Activated CD4-positive, alpha-beta T cell treated with anti-CD3 and anti-CD28 coated beads, Interleukin-2, amount 10 ng/mL, durations not matched to agents 7 days and 5 days (primary cell): ENCODE measurements at places on chromosomes 13 and 19.

GRCh38 chr19:2627319-2627829 is 75.1 kb downstream of the GNG7 start:
- peaks cover 48% of the 10 kb centered on the region for H3K4me1 ChIP-seq
- no peaks in the 10 kb centered on the region for H3K27me3 ChIP-seq
- H3K4me3 ChIP-seq = no peak overlapping the region

- no peaks in the 10 kb centered on the region for H3K4me1 ChIP-seq
- H3K27me3 ChIP-seq = peaks cover 8% of the 10 kb centered on the region
- no peak for DNase-seq
- no peak overlapping the region for H3K4me3 ChIP-seq
Observed at GRCh38 chr13:79621449-79621848, 140.5 kb downstream of the NDFIP2 start.

DNA sequence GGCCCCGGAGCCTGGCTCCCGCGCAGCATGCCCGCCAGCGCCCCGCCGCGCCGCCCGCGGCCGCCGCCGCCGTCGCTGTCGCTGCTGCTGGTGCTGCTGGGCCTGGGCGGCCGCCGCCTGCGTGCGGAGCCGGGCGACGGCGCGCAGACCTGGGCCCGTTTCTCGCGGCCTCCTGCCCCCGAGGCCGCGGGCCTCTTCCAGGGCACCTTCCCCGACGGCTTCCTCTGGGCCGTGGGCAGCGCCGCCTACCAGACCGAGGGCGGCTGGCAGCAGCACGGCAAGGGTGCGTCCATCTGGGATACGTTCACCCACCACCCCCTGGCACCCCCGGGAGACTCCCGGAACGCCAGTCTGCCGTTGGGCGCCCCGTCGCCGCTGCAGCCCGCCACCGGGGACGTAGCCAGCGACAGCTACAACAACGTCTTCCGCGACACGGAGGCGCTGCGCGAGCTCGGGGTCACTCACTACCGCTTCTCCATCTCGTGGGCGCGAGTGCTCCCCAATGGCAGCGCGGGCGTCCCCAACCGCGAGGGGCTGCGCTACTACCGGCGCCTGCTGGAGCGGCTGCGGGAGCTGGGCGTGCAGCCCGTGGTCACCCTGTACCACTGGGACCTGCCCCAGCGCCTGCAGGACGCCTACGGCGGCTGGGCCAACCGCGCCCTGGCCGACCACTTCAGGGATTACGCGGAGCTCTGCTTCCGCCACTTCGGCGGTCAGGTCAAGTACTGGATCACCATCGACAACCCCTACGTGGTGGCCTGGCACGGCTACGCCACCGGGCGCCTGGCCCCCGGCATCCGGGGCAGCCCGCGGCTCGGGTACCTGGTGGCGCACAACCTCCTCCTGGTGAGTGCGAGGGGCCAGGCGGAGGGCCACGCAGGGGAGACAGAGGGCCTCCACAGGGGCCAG is at the start of gene KL:
Gene KL, plus strand, starts transcription at position 10 of the 909 bp plus-strand sequence. Its CDS starts 18 bp downstream, at position 28.
- H3K27me3 ChIP-seq = peaks cover 74% of the 10 kb centered on the region
- H3K27ac ChIP-seq = peak within 1 kb of the TSS; percentile 19
- peak; percentile 10 for DNase-seq
- H3K36me3 ChIP-seq = peaks cover 5% of the 10 kb centered on the region
- H3K4me1 ChIP-seq = peaks cover 18% of the 10 kb centered on the region

DNA sequence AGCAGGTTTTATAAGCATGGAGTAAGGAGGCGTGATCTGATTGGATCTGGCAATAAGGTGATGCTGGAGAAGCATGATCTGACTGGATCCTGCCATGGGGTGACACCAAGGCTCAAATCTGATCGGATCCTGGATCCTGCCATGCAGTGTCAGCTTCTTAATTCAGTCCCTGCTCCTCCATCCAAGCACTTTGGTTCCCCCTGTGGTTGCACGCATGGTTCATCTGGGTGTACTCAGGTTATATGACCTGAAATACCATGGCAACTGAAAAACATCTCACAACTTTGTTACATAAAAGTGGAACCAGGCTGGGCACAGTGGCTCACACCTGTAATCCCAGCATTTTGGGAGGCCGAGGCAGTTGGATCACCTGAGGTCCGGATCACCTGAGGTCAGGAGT is 17.6 kb upstream of the KLK4 start:
- H3K27me3 ChIP-seq = peaks cover 17% of the 10 kb centered on the region
- H3K4me1 ChIP-seq = peaks cover 4% of the 10 kb centered on the region
- no peak for DNase-seq
- H3K36me3 ChIP-seq = no peaks in the 10 kb centered on the region
- no peak overlapping the region for H3K4me3 ChIP-seq
